ENCODE measurements at places on chromosomes 7 and 10.

DNA sequence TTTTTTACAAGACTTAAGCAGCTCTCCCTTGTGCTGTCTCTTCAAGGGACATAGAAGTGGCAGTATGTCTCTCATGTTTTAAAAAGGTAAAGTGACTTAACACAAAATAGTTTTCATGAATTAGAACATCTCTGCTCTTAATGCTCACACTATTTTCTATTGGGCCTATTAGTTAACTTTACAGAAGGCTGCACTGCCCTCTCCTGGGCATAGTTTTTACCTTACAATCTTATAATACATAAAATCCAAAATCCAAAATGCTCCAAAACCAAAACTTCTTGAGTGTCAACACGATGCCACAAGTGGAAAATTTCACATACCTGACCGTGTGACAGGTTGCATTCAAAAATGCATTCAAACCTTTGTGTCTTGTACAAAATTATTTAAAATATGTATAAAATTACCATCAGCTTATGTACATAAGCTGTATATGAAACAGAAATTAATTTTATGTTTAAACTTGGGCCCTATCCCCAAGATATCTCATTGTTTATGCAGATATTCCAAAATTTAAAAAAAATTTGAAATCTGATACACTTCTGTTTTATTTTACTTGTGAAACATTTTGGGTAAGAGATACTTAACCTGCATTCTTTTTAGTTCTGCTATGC lies 25.8 kb downstream of the TES start:
- peak; percentile 70 for DNase-seq

DNA sequence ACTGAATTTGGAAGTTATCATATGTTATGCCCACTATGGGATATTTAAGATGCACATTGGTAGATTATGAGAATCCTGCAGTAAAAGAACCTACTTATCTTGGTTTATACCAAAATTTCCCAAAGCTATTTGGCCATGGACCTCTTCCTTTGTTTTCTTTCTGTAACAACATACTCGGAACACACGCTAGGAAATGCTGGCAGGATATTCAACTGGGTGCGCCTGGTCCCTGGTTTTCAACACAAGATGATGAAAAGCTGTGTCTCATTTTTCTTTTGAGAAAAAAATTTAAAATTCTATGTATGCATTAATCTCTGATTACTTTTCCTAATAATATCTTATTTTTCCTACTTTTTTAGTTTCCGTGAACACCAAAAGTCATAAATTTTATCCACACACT lies 128.5 kb upstream of the NRP1 start:
- no peak for DNase-seq

DNA sequence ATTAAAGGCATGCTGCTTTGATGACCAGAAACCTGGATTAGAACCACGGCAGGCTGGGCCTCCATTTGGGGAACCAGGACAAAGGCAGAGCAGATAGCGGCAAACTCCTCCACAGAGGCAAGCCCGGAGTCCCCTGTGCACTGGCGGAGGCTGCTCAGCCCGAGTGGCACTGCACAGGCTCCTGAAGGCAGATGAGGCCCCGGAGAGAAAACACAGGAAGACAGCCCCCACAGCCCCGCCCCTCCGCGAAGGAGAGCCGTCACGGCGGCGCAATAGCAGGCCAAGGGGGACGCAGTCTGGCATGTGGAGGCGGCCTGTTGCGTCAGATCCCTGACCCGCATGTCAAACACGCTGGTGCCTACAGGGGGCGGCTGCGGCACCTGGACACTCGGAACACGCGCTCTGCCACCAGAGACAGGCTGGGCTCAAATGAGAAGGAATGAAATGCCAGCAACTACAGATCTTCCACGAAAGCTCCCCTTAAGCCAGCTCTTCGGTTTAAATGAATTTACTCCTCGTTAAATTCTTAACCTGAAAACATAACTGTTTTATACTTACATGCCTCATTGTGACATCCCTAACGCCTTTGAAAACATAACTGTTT lies 128.5 kb downstream of the MAD1L1 start:
- DNase-seq, result peak; percentile 95

GRCh38 chr10:75283671-75284470 lies 48.1 kb upstream of the COMTD1 start:
- no peak for DNase-seq

DNA sequence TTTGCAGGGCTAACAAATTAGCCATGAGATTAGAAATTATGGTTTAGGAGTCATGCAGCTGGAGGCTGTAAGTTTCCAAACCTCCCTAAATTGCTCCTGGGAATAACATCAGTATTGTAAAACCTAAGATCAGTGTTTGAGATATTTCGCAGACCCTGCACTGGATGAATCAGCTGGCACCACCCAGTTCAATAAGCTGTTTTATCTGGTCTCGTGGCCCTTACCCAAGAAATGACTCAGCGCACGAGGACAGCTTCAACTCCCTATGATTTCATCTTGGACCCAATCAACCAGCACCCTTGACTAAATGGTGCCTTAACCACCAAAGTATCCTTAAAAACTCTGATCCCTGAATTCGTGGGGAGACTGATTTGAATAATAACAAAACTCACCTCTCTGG lies 482.0 kb upstream of the PCDH15 start:
- DNase-seq, result no peak

DNA sequence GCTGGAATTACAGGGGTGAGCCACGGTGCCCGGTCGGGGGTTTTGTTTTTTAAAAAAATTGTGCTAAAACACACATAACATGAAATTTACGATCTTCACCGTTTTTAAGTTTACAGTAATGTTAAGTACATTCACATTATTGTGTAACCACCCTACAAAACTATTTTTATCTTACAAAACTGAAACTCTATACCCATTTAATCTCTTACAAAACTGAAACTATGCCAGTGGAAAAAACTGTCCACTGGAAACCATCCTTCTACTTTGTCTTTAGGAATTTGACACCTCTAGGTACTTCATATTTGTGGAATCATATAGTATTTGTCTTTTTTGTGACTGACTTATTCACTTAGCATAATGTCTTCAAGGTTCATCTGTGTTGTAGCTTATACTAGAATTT lies 1.0 kb upstream of the PSMC2 start:
- no peak for DNase-seq

- no peak for DNase-seq
Measured at GRCh38 chr10:7258948-7259523, 151.8 kb downstream of the SFMBT2 start.

DNA sequence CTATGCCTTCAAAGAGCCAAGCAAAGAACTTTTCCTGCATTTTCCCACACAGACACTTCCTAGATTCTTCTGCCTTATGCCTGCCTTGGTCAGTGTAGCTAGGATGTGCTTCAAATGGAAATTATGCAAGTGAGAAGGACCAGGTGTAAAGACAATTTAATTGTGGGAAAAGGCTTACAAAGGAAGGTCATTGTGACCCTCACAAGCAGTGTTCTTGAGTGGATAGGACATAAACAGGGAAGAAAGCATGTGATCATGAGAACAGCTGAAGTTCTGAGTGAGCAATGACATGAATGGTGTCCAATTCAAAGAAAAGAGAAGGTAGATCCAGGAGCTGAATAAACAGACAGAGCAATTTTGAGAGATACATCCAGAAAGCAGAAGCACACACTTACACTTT lies 1.3 kb upstream of the PIP start:
- no peak for DNase-seq

DNA sequence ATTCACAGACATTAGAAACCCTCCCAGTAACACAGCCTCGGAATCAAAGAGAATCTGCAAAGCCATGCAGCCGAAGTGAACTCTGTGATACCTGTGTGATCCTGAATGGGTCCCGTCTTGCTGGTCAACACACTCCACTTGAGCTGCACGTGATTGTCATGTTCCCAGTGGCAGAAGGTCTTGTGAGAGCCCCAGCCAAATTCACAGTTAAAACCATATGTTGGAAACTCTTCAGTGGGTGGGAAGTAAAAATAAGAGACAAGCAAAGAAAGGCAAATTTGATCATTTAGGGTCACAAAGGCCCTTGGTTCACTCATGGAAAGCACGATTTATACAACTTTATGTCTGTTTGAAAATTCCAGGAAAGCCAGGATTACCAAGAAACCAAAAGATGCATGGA lies 142.3 kb downstream of the NRP1 start:
- DNase-seq, result no peak

- no peak for DNase-seq
Measured at GRCh38 chr10:62075414-62075813, 173.9 kb downstream of the ARID5B start.

Data from K562 (cell line).